ENCODE measurements at places on chromosomes 5 and 9.

GRCh38 chr5:88380332-88380731 is 111.7 kb upstream of the TMEM161B start:
- DNase-seq = no peak

- no peak for DNase-seq
These were observed 5.3 kb upstream of the TJP2 start for GRCh38 chr9:69168709-69169217.

DNA sequence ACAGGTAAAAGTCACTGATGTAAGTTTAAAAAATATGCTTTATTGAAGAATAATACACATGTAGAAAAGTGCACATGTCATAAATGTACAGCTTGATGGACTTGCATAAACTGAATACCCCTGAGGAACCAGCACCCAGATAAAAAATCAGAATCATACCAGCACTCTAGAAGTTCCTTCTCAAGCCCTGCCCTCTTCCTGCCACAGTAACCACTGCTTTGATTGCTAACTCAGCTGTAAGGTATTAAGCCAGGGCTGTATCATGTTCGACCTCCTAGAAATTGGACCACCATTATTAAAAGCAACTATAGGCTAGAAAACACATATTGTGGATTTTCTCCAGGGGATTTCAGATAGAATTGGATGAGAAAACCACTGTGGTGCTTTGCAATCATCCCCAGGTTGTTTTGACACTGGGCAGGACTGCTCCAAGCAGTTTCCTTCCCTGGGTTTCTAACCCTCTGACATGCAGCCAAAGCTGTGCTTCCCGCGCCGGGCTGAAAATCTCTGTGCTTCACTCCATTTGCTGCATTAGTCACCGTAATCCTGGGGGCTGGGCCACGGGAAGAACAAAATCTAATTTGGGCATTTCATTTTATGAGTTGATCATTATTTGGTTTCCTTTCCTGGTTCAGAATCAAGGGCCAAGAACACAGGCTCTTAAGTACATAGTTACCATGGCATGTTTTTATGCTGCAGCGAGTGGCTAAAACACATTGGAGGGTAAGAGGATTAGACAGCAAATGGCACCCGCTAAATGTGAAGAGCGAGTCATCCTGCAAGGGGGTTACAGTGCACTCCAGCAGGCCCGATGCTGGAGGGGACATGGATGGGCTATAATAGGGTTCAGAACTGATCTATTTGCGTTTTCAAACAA is 139.4 kb upstream of the IL12B start:
- DNase-seq = no peak

GRCh38 chr9:69594180-69594579 is 78.0 kb downstream of the APBA1 start:
- DNase-seq = no peak

Data from hematopoietic multipotent progenitor cell treated with erythropoietin and hydrocortisone succinate and interleukin-3 and kit ligand, for 17 days (in vitro differentiated cells).